ENCODE measurements at places on chromosomes 7 and 10. TPM values are rescaled to one million over a fixed set of nuclear protein-coding genes. Genes with fewer than 3 reads are reported as not detected.
A peak's percentile ranks its signal among the peaks of the same experiment; 100 is the strongest.

- no peaks in the 10 kb centered on the region for H3K27me3 ChIP-seq
- no peaks in the 10 kb centered on the region for H3K36me3 ChIP-seq
- no peak overlapping the region for H3K27ac ChIP-seq
Measured at GRCh38 chr10:80041162-80041561, 37.3 kb upstream of the TMEM254 start.

- no peak overlapping the region for H3K27ac ChIP-seq
- DNase-seq, result no peak
Measured at GRCh38 chr7:100978300-100978699, 8.9 kb downstream of the MUC12 start.

DNA sequence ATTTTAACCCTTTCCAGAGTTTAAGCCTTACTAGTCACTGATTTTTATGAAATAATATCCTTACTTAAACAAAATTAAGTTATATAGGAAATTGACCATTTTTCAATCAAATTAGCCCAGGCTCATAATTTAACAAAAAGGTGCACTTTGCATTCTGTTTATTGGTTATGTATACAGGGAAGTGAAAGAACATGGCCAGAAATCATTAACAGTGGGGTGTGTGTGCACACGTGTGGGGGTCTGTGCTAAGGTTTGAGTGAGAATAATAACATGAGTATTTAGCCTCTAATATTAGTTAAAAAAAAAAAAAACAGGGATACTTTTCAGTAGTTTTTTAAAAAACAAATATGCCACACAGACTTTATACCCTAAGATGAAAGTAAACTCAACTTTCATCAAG is 510.5 kb upstream of the PFKP start:
- H3K4me1 ChIP-seq, result no peaks in the 10 kb centered on the region
- no peak overlapping the region for H3K4me3 ChIP-seq
- DNase-seq, result no peak
- H3K36me3 ChIP-seq, result no peaks in the 10 kb centered on the region
- H3K27me3 ChIP-seq, result peaks cover 8% of the 10 kb centered on the region

DNA sequence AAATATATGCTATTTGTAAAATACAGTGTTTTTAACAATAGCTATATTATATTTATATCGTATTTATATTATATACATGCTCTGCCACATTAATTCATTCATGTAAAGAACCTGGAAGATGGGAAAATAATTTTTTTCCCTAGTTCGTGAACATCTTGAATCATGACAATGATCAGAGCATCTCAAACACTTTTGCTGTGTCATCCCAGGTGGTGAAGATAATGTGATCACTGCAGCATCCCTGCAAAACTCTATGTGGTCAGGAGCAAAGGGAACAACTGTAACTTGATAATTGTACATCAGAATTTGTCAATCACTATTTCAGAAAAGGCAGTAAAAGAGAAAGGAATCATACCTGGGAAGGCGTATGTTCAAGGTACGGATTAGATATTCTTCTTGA is 39.3 kb downstream of the RAPGEF5 start:
- H3K4me1 ChIP-seq, result no peaks in the 10 kb centered on the region
- no peaks in the 10 kb centered on the region for H3K36me3 ChIP-seq
- no peak for DNase-seq
- H3K27me3 ChIP-seq, result no peaks in the 10 kb centered on the region
- H3K27ac ChIP-seq, result no peak overlapping the region

- DNase-seq, result no peak
- peak overlapping the region; percentile 87 for H3K4me3 ChIP-seq
- no peaks in the 10 kb centered on the region for H3K36me3 ChIP-seq
Measured at GRCh38 chr7:93890041-93890463, 501 bp downstream of the TFPI2 start.

The NEUROG3 gene
- 0.39 TPM for total RNA-seq

The PRPS1L1 gene
- not detected for total RNA-seq

The ZNF775 gene
- total RNA-seq, result 6.5 TPM

The SUN3 gene
- not detected for total RNA-seq

Data from activated T-cell treated with anti-CD3 and anti-CD28 coated beads, Interleukin-2, amount 50 U/mL, for 72 hours (primary cell).